ENCODE measurements at places on chromosomes 3 and 15.

DNA sequence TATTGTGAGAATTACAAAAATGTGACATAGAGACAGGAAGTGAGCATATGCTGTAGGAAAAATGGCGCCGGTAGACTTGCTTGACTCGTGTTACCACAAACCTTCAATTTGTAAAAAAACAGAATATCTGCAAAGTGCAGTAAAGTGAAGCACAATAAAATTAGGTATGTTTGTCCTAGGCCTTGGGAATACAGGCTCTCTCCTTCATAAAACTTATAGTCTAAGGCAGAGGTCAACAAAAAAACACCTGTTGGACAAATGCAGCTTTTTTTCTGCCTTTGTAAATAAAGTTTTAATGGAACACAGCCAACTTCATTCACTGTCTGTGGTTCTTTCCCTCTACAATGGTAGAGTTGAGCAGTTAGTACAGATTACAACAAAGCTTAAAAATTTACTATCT is 216.8 kb upstream of the SATB1 start:
- DNase-seq = no peak

DNA sequence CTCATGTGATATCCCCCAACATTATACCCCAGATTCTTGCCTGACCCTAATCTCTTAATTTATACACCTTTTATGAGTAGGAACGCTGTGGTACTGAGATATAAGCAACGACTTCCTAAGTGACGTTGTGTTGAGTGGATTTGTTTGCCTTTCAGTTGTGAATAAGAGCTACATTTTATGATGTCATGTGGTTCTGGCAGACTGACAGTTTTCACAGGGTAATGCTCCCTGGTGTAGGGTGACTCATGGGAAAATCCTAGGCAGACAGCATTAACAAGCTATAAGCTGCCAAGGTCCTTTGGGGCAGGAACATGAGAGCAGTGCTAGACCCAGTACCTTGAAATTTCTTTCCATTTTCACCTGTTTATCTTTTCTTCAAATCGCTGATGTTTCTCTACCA is 11.2 kb downstream of the C3orf52 start:
- peak; percentile 71 for DNase-seq

GRCh38 chr3:20376665-20377217 is 190.7 kb upstream of the SGO1 start:
- DNase-seq = no peak

- no peak for DNase-seq
These were observed 45.2 kb downstream of the ADAM10 start for GRCh38 chr15:58704155-58704865.

Measured in COR-L47 (cell line).